SK-N-SH treated with all-trans-retinoic acid at 6 μM for 48 hours (cell line): ENCODE measurements at places on chromosomes 4 and X.

DNA sequence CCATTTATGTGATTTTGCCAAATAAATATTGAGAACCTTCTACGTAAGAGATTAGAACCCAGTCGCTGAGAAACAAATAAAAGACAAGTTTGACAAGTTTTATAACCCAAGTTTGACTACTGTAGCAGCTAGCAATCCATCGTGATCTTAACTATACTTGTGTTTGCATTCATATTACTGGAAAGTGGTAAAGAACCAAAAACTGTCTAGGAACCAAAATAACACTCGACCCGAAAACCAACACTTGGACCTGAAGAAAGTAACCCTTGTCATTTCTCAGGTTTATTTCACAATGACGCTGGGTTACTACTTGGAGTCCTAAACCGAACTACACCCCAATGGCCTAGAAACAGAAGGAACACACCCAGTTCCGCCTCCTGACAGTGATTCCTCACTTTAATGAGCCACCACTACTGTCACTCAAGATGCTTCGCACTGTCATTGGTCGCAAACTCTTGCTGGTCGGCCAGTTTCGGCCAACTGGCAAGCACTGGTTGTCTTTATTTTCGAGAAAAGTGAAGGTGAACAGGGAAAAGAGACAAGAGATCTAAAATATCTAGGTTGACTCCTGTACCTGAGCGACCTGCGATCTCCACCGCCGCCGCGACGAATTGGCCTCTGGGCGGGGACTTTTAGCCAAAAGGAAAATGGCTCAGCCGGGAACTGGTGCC lies 496 bp downstream of the FBXO8 start:
- peak; percentile 96 for ATAC-seq

GRCh38 chr4:81600520-81601357 lies 129.0 kb upstream of the RASGEF1B start:
- no peak for ATAC-seq

DNA sequence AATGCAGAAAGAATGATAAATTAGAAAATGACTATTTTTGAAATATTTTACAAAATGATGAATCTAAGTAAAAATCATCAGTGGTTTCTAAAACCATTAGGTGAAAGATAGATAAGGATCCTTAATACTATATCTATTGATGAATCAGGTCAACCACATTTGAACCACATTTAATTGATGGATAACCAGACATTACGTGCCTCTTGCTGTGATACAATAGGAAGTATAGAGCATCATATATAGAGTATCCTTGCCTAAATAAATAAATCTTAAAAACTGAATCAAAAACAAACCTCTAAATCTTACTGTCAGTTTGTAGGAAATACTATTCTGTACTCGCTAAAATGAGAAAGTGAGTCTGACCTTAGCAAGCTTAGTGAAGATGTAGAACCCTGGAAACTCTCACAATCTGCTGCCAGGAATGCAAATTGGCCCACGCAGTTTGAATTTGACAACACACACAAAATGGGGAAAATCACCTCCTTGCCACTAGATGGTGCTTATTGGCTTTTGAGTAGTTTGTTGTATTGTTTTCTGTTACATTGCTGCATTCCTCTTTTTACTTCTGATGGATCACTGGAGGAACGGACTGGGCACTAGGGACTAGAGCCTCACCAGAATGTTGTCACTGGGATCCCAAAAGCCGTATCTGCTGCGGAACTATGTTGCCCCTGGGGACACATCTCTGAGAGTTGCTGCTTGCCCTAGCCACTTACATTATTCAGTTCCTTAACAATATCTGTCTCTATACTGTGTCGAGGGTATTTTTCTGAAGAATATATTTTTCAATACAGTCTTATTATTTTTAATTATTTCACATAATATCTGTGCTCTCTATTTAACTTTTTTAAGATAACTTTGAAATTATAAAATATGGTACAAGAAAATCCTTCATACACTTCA lies 25.4 kb upstream of the SLAIN2 start:
- ATAC-seq, result peak; percentile 89

DNA sequence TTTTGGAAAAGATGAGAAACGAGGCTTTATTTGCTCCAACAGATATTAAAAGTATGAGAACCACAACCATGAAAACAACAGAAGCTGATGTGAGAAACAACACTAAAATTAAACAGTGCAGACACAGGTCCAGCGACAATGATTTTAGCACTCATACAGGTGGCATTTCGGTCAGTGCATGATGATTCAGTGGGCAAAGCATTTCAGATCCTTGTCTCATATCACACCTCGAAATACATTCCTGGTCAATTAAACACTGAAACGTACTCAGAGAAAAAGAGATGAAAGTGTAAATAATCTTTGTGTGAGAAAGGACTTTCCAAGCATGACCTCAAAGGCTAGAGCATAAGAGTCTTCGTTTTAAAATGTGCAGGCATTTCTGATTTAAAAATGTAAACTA lies 85.2 kb downstream of the ACOX3 start:
- ATAC-seq, result no peak
